B cell (primary cell): ENCODE measurements at places on chromosomes 3 and 15. TPM values are rescaled to one million over a fixed set of nuclear protein-coding genes. Genes with fewer than 3 reads are reported as not detected.

GRCh38 chr3:75042941-75043340 lies 428.5 kb upstream of the CNTN3 start:
- no peak for DNase-seq
- no peaks in the 10 kb centered on the region for H3K36me3 ChIP-seq
- no peaks in the 10 kb centered on the region for H3K27me3 ChIP-seq

GRCh38 chr3:126036056-126036549 lies 47.8 kb downstream of the SLC41A3 start:
- H3K4me3 ChIP-seq, result no peak overlapping the region
- H3K27me3 ChIP-seq, result no peaks in the 10 kb centered on the region
- no peaks in the 10 kb centered on the region for H3K4me1 ChIP-seq
- peaks cover 5% of the 10 kb centered on the region for H3K36me3 ChIP-seq

GRCh38 chr3:59644479-59645402 lies 594.9 kb upstream of the CFAP20DC start:
- H3K27me3 ChIP-seq, result no peaks in the 10 kb centered on the region
- no peak overlapping the region for H3K4me3 ChIP-seq
- DNase-seq, result no peak

DNA sequence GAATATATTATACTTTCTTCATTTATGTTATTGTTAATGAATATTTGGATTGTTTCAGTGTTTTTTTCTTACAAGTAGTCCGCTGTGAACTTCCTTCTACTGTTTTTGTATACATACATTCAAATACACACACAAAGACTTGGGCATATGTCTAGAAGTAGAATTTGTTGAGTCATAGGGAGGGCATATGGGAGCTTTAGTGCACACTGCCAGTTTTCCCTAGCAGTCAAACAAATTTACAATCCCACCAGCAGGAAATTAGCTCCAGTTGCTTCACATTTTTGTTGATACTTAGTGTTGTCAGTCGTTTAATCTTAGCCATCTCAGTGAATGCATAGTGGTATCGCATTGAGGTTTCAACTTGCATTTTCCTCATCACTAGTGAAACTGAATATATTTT lies 492.3 kb downstream of the DIPK2A start:
- DNase-seq, result no peak
- H3K27me3 ChIP-seq, result no peaks in the 10 kb centered on the region
- no peaks in the 10 kb centered on the region for H3K4me1 ChIP-seq
- H3K27ac ChIP-seq, result no peak overlapping the region
- no peak overlapping the region for H3K4me3 ChIP-seq

GRCh38 chr3:173065543-173065981 lies 75.5 kb downstream of the SPATA16 start:
- no peaks in the 10 kb centered on the region for H3K4me1 ChIP-seq
- no peaks in the 10 kb centered on the region for H3K36me3 ChIP-seq
- DNase-seq, result no peak
- no peak overlapping the region for H3K4me3 ChIP-seq

GRCh38 chr3:118882353-118882947 lies 152.2 kb downstream of the IGSF11 start:
- H3K27me3 ChIP-seq, result no peaks in the 10 kb centered on the region
- H3K36me3 ChIP-seq, result no peaks in the 10 kb centered on the region
- no peak overlapping the region for H3K27ac ChIP-seq
- no peaks in the 10 kb centered on the region for H3K4me1 ChIP-seq
- H3K4me3 ChIP-seq, result no peak overlapping the region
- peak; percentile 63 for DNase-seq

DNA sequence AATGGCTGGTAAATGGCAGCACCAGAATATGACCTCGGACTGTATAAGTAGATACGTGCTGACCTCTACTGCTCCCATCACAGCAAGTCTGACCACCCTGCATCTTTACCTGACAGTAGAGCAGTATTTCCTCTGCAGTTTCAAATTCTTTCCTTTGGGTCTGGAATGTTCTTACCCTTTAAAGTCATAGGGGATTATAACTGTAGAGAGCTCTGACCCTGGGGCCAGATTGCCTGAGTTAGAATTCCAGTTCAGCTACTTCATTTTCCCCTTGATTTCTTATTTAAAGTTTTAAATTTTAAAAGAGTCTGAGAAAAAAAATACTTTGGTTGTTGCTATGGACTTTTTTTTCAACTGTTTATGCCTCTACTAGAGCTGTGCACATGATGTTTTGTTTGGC lies 237.7 kb downstream of the NR1D2 start:
- H3K27ac ChIP-seq, result no peak overlapping the region
- H3K4me3 ChIP-seq, result no peak overlapping the region
- H3K36me3 ChIP-seq, result no peaks in the 10 kb centered on the region
- no peaks in the 10 kb centered on the region for H3K4me1 ChIP-seq
- no peaks in the 10 kb centered on the region for H3K27me3 ChIP-seq
- no peak for DNase-seq

DNA sequence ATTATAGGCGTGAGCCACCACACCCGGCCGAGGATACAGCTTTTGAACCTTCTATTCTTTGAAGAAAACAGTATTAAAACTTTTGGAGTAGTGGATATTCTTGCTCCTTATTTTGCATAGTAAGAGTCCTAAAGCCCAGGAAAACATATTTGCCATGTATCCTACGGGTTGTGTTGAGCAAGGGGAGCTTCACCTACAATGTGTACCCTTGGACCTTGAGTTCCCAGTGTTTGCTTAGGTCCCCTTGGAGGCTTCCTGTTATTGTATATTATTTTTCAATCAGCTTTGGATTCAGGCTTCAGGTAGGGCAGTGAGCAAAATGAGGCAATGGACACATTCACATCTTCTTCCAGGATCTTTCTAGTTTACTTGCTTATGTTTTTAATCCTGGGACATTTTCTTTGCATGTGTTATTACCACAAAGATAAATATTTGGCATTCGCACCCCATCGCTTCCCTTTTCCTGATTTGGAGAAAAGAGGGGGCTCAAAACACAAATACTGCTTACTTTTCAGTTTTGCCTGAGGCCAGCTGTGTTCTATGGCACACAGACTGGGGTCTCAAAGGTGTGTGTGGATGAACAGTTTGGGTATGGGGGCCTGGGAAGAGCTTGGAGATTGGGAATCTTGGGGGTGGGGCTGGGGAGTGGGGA lies 88.7 kb downstream of the FNDC3B start:
- H3K4me3 ChIP-seq, result no peak overlapping the region
- H3K36me3 ChIP-seq, result no peaks in the 10 kb centered on the region
- no peak for DNase-seq

GRCh38 chr3:64625381-64625780 lies 62.4 kb downstream of the ADAMTS9 start:
- no peaks in the 10 kb centered on the region for H3K36me3 ChIP-seq
- H3K4me3 ChIP-seq, result no peak overlapping the region
- no peak for DNase-seq
- H3K4me1 ChIP-seq, result no peaks in the 10 kb centered on the region
- no peak overlapping the region for H3K27ac ChIP-seq

DNA sequence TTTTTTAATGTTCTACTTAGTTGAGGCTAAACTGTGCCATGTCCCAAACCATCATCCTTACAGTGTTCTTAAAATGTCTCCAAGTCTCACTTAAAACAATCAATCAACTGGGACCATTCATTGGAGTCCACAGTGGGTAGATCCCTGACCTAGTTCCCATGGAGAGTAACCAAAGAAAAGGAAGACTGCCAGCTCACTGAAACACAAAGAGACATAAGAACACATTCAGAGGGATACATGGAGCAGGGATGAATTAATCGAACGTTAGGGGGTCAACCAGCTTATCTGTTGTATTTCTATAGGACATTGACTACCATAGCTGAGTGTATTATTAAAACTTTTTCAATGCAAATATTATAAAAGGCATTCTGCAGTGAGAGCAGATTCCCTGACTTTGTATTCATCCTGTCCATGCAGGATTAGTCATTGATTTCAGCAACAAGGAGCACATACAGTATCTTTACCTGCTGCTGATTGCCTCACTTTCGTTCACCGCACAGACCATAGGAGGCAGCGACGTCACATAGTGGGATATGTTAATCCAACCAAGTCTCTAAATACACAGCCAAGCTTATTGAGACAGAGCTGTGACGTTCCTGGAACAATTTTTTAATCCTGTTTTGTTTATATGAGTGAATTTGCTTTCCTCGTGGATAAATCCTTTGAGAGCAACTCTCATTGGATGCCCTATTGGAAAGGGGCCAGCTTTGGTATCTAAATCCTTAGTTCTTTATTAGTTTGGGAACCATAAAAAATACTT lies 364.9 kb upstream of the RBMS3 start:
- no peaks in the 10 kb centered on the region for H3K36me3 ChIP-seq
- H3K27me3 ChIP-seq, result no peaks in the 10 kb centered on the region
- no peak for DNase-seq
- peaks cover 13% of the 10 kb centered on the region for H3K4me1 ChIP-seq
- no peak overlapping the region for H3K4me3 ChIP-seq

DNA sequence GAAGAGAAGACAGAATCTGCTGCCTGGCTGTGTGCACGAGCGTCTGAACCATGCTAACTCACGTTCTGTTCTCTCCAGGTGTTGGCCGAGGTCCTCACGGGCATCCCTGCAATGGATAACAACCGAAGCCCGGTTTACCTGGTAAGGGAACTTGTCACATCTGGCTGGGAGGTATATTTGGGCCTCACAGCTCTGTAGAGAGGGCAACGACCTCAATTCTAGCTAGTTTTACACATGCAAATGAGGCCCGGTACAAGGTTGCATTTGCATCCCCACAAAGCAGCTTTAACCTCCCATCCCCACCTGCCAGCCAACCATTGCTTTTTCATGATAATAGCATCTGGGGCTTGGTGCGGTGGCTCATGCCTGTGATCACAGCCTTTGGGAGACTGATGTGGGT lies 22.0 kb upstream of the TATDN2 start:
- peak; percentile 61 for DNase-seq
- no peak overlapping the region for H3K4me3 ChIP-seq
- no peaks in the 10 kb centered on the region for H3K27me3 ChIP-seq
- H3K4me1 ChIP-seq, result peaks cover 55% of the 10 kb centered on the region

DNA sequence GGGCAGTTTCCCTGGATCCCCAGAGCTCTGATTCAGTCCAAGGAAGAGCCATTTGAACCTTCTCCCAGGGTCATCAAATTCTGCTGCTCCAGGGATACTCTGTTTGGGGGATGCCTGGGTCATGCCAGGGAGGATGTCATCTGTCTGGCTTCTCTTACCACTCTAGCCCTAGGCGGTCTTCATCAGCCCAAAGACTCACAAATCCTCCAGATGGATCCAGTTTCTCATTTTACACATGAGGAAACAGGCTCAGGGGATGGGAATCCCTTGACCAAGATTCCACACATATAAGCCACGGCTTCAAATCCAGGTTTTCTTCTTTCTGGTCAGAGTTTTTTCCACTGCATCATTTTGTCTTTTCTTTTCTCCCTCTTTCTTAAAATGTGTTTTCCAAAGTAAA lies 36.7 kb downstream of the SLC28A1 start:
- no peak overlapping the region for H3K4me3 ChIP-seq
- H3K36me3 ChIP-seq, result no peaks in the 10 kb centered on the region
- DNase-seq, result no peak
- H3K27me3 ChIP-seq, result no peaks in the 10 kb centered on the region
- H3K4me1 ChIP-seq, result no peaks in the 10 kb centered on the region

DNA sequence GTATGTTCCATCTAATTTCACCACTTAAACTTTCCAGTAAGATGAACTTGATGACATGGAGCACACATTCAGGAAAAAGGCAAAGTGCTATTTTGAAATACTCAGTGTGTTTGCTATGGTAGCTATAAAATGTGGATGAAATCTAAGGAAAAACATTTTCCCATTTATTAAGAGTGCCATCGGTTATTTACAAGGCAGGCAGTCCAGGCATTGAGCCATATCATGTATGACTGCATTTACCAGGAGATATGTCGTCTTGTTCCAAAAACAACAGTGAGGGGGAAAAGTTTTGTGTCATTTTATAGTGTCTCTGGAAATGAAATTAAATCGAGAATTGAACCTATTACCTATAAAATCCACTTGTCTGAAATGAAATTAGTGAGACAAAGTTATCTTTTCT lies 13.7 kb downstream of the ANXA2 start:
- no peak overlapping the region for H3K27ac ChIP-seq
- H3K36me3 ChIP-seq, result peaks cover 10% of the 10 kb centered on the region
- H3K4me3 ChIP-seq, result no peak overlapping the region
- no peak for DNase-seq
- H3K4me1 ChIP-seq, result no peaks in the 10 kb centered on the region

- H3K4me1 ChIP-seq, result no peaks in the 10 kb centered on the region
- H3K27ac ChIP-seq, result no peak overlapping the region
- H3K36me3 ChIP-seq, result no peaks in the 10 kb centered on the region
- no peak overlapping the region for H3K4me3 ChIP-seq
These were observed 752.0 kb upstream of the GRM7 start for GRCh38 chr3:6108957-6109356.

DNA sequence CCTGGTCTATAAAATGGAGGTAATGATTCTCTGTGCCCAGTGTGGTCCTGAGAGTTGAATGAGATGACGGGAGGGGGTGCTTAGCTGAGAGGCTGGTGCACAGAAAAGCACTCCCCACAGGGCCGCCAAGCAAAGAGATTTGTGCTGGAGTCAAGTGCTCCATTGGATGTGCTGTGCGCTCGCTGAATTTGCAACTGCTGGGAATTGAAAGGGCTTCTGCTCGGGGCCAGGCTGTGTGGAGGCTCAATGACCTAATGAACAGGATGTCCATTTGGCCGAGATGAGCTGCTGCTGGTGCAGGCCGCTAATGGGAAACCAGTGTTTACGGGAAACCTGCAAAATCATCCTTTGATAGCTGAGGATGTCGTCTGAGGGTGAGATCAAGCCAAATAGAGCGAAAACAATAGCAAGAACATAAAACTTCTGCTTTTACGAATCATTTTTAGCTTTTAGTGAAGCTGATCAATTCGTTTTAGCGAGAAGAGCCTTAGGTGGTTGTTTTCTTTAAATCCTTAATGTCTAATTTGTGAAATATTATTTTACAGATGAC lies 211.7 kb downstream of the GABRG3 start:
- H3K27me3 ChIP-seq, result no peaks in the 10 kb centered on the region
- no peaks in the 10 kb centered on the region for H3K36me3 ChIP-seq
- H3K4me3 ChIP-seq, result no peak overlapping the region
- no peaks in the 10 kb centered on the region for H3K4me1 ChIP-seq
- H3K27ac ChIP-seq, result no peak overlapping the region

The HRG gene
- not detected in 2 replicates for polyA plus RNA-seq

The LRTM1 gene
- polyA plus RNA-seq, result not detected in 2 replicates

The FGF12 gene
- polyA plus RNA-seq, result 0.03 TPM in 1 of 2 replicates, not detected in the other

The FANCD2OS gene
- polyA plus RNA-seq, result not detected in 2 replicates

The PRR20G gene
- polyA plus RNA-seq, result not detected in 2 replicates

The TMC3 gene
- not detected in 2 replicates for polyA plus RNA-seq
